ENCODE measurements at places on chromosomes 11 and 22.

DNA sequence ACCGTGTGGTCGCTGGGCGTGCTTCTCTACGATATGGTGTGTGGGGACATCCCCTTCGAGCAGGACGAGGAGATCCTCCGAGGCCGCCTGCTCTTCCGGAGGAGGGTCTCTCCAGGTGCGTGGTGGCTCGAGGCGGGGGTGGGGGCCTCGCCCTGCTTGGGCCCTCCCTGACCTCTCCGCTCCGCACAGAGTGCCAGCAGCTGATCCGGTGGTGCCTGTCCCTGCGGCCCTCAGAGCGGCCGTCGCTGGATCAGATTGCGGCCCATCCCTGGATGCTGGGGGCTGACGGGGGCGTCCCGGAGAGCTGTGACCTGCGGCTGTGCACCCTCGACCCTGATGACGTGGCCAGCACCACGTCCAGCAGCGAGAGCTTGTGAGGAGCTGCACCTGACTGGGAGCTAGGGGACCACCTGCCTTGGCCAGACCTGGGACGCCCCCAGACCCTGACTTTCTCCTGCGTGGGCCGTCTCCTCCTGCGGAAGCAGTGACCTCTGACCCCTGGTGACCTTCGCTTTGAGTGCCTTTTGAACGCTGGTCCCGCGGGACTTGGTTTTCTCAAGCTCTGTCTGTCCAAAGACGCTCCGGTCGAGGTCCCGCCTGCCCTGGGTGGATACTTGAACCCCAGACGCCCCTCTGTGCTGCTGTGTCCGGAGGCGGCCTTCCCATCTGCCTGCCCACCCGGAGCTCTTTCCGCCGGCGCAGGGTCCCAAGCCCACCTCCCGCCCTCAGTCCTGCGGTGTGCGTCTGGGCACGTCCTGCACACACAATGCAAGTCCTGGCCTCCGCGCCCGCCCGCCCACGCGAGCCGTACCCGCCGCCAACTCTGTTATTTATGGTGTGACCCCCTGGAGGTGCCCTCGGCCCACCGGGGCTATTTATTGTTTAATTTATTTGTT is 2.4 kb downstream of the PIM3 start:
- no peak for DNase-seq

DNA sequence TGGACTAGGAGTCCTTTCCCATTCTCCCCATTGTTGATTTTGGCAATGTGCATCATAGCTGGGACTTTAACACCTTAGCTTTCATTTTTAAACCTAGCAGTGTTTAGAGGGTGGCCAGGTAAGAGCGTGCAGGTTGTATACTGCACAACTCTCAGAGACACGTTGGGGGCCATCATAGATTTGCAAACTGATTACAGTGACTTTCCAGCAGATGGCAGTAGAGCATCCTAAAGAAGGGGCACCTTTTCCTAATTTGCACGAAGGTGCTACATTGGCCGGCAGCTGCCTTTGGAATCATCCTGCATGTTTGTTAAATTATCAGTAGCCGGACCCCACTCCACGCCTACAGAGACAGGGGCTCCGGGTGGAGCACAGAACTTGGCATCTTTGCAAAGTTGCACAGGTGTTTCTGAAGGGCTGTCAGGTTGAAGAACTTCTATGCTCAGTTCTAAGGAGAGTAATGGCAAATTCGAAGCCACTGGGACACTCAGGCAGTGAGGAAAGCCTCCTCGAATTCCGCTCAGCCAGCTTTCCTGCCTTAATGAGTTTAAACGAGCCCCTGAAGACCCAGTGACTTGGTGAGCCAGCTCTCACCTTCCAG is 7.7 kb downstream of the LHFPL7 start:
- peak; percentile 41 for DNase-seq

DNA sequence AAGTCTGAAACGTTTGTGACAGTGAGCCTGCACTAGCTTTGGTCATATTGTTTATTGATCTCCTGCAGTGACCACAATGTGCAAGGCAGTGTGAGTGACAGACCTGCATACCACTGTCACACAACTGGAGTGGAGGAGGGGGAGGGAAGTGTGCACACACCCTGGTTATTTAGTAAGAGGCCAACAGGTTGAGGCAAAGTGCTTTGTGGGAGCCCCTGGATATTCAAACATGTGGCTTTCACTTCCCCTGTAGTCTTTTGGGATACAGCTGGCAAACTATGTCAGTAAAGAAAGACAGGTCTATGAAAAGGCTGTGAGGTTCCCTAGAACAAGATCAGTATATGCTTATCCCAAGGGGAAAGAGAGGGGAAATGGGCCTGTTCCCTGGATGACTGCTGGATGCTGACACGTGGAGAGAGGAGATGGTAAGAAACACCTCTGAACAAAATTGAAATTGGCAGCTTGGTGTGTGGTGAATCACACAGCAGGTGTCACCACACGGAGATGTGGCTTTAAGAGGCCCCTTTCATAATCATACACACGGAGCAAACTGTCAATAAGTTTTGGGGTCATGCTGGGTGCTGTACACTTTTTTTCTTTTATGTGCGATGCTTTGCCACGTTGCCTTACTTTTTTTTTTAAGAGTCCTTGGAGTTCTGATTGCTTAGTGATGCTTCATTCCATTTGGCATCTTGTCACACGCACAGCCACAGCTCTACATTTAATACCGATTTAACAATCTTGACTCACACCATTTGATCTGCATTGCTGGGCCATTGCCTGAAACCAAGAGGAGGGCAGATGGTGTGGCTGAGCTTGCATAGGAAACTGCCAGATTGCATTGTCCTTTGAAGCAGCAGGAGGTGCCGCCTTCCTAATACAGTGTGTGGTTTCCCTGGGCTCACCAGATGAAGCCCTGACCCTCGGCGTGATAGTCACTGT is 11.3 kb downstream of the OSBP2 start:
- peak; percentile 58 for DNase-seq

DNA sequence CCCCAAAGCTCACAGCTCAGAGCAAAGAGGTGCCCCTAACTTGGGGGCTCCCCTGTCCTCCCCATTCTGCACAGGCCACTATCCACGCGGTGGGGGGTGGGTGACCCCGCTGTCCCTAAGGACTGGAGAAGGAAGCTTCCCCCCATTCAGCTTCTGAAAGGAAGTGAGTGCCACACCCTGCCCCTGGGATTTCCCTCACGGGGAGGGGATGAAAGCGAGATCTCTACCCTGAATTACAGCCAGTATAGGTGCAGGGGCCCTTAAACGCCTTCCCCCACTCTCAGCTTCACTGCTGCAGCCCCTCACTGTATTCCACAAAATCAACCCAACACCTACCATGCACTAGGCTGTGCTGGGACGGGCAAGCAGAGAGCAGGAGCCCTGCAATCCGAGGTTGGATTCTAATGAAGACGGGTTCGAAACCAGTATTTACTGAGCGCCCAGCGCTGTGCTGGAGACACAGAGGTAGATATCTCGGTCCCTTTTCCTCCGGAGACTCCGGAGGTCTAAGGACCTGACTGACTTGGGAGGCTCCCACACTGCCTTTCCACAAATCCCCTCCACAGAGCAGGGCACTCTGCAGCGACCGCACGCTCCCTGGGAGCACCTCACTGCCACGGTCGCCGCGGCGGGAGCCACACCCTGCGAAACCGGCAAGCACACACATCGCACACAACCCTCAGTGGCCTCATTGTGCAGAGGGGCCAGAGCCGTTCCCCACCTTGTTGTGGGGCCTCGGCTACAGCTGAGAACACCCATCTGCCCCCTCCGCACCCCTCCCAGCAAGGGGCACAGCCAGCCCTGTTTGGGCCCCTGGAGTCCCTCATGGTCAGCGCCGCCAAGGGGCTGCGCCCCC is 1.8 kb downstream of the AHNAK start:
- DNase-seq: peak; percentile 24

DNA sequence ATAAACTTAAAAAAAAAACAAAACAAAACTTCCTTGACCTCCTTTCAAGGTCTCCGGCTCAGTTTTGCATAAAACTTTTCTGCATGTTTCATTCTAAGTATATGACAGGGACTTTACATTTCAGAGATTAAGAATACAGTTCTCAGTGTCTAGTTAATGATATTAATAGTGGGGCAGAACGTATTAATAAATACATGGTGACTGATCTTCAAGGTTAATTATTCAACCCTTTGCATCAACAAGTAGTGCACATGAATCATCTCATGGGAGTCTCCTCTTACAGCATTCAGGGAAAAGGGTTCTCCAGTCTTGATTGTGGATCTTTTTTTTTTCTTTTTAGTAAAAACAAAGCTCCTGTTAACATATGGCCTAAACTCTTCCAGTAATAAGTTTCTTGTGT is 146.8 kb downstream of the KIRREL3 start:
- DNase-seq: no peak

DNA sequence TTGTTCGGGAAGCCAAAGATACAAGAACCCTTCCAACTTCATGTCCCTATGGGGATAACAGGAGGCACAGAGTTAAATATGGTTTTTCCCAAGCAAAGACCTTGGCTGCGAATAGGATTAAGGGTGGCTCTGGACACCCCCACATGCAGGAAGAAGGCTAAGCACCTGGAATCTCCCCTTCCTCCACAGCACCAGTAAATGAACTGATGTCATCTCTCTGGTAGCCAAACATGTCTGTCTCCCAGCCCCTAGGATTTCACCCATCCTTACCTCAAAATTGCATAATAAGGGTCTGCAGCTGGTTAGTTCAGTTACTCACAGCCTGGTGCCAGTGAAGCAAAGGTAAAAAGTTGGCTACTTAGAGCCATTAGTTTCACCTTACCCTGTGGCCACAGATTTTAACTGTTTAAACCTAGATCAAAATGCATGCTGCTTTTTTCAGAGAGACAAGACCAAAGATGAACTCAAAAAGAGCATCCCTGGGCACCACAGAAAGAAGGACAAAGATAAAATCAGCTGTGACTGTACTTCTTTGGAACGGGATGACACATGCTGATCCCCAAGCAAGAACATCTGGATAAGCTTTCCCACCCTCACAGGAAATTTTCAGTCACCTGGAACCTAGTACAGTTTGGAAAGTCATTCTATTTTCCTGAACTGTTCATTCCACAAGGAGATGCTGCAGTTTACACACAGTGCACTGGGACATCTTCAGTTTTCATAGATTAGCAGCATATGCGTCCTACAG is 77.2 kb upstream of the AKIP1 start:
- DNase-seq: no peak

GRCh38 chr11:60982184-60982583 is 10.7 kb downstream of the CD6 start:
- no peak for DNase-seq

GRCh38 chr22:44004104-44004460 is 20.0 kb upstream of the PARVB start:
- no peak for DNase-seq

DNA sequence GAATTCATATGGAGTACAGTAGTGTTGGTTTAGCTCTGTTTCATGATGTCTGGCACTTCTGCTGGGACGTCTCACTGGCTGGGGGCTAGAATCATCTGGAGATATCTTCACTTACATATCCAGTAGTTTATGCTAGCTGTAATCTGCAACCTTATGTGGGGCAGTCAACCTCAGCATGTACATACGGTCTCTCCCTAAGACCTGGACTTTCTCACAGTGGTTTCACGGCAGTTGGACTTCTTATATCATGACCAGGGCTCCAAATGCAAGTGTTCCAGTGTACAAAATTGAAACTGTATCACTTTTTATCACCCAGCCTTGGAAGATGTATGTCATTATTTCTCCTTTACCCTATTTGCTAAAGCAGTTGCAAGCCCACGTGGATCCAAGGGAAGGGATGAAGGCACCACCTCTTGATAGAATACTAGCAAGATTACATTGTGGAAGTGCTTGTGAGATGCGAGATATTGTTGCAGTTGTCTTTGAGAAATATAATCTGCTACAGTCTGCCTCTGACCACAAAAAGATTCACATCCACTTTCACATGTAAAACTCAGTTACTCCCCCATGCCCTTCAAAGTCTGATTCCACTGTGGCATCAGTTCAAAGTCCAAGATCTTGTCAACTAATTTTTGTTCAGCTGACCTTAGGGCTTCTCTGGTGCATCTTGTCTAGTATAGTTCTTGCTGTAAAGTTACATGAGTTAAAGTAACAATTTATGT is 316.6 kb upstream of the NCAM1 start:
- DNase-seq: no peak

DNA sequence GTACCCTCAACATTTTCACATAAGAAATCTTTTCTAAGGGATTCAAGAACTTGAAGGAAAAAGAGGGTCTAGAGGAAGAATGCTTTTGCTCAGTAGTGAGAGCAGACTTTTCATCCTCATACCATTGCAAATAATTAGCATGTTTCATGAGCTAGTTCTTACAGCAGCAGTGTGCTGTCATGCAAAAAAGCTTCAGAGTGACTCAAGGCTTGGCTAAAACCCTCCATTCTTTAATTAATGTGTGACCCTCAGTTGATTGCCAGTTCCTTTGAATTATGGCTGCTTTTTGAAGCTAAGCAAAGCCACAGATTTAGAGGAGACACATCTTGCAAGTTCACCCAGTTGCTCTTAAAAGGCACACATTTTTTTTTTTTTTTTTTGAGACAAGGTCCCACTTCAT is 36.6 kb upstream of the PCF11 start:
- DNase-seq: no peak

GRCh38 chr11:76291576-76292526 is 85.5 kb upstream of the WNT11 start:
- no peak for DNase-seq

GRCh38 chr11:9535189-9535781 is 38.2 kb upstream of the WEE1 start:
- DNase-seq: peak; percentile 58

DNA sequence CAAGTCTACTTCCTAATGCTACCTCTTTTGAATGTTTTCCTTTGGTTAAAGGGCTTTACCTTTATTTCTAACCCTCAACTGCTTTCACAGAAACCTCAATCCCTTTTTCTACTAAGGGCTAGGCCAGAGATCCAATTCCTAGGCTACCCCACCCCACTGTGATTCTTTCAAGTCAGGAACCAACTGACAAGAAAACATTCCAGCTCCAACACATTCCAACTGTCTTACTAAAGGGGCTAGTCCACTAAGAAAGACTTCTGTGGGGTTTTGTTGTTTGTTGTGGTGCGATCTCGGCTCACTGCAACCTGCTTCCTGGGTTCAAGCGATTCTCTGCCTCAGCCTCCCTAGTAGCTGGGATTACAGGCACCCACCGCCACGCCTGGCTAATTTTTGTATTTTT is 151.3 kb downstream of the APOL5 start:
- DNase-seq: no peak

DNA sequence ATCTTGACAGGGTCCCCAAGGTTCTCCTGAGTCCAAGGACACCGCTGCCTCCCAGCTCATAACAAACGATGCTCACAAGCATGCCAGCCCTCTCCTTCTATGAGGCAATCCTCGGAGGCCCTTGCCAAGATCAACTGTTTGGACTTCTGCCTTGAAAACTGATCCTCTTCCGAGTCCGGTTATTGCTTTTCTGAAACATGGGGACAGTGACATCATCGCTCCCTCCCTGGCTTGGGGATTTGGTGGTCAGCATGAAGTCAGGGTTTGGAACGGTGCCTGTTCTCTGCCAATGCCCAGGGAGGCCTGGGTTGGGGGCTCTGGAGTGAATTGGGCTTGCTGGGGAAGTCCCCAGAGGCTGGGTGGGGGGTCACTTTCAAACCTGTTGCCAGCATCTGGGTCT is 149.3 kb downstream of the FBXO7 start:
- peak; percentile 89 for DNase-seq

- no peak for DNase-seq
These were observed 1024.3 kb downstream of the BRD1 start for GRCh38 chr22:48803171-48803947.

- DNase-seq: no peak
These were observed 200.6 kb downstream of the NAV2 start for GRCh38 chr11:19912958-19913892.
